ENCODE measurements at places on chromosomes 4 and X.

DNA sequence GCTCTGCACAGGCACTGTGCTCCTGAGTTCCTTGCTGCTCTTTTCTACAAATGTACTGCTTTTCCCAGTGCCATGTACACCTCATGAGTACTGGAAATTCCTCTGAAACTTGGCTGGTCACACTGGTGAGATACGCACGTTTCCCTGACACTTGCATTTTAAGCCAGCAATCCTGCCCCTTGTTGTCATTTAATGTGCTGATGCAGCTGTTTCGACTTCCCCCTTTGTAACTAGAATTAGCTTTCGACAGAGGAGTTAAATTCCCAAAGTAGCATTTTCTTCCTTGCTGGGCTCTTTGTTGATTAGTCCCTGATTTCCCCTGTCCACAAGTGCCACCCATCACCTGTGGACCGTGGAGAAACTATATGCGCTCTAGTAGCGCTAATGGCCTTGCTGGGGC, 77.5 kb downstream of the IQCM start:
- no peak for DNase-seq

DNA sequence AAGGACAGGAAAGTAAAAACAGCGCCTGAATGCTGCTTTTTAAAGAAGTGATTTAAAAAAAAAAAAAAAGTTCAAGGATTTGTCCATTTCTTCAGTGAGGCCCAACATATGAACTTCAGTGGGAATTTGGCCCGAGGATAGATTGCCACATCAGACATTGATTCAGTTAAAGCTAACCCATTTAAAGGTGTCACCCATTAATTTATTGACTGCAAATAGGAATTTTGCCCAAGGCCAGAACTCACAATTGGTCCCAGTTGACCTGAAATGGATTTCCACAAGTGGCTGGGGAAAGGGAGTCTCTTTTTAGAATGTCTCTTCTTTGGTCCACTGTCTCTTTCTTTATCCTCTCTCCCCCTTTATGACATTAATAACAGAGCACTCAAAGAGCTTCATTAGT, 86.5 kb upstream of the RPL34 start:
- no peak for DNase-seq

DNA sequence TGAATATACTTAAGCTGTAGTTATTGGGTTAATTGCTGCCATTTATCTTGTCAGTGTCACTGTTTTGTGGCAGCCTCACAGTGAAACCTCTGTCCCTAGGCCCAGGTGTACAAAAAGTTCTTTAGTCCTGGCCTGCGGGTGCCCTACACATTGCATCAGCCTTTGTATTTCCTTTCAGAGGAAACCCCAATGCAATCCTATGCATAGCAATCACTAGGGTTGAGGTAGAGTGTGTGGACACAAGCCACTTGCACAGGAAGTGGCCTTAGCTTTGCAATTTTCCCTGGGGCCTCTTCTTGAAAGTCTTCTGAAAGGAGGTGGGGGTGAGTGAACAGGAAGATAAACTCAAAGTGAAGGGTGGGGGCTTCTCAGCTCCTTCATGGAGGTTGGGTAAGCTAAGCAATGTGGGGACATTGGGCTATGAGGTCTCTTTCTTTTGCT, 27.8 kb downstream of the VSIG4 start:
- no peak for DNase-seq

DNA sequence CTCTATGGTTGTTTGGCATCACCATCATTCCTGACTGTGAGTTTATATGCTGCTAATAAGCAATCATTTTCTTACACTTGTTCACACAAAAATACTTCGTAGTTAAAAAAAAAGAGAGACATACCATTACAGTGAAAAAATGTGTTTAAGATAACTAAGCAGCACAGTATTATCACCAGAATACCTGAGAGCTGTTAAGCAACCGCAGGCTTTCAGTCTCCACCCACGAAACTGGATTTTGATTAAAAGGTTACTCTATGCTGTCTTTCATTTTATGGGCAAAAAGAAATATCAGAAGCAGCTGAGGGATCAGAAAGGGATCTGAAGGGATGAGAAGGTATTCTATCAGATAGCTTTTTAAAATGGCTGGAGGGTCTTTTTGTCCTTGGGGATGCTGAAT, 148.3 kb downstream of the NEK1 start:
- no peak for DNase-seq

GRCh38 chrX:20144491-20144890, 2.9 kb upstream of the EIF1AX start:
- no peak for DNase-seq

GRCh38 chr4:3819210-3819919, 53.2 kb downstream of the ADRA2C start:
- DNase-seq, result no peak

DNA sequence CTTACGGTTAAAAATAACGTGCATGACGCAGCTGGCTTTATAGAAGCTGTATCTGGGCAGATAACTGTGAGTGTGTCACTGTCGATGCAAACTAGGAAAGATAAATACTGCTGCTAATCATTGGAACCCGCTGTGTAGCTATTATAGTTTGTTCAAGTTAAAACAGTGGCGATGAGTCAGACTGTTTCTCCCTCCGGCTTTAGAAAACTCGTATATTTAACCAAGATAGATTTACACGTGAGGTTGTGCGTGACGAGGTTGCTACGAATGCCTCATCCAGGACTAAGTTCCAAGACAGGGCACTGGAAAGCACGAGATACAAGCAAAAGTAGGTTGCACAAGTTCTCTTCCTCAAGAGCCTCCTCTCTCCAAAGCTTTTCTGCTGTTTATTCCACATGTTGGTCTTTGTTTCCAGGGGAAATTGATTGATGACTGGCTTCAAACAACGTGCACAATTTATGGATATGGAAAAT, 270.7 kb downstream of the FBXW7 start:
- no peak for DNase-seq

GRCh38 chr4:16150716-16151115, 66.9 kb upstream of the PROM1 start:
- no peak for DNase-seq

DNA sequence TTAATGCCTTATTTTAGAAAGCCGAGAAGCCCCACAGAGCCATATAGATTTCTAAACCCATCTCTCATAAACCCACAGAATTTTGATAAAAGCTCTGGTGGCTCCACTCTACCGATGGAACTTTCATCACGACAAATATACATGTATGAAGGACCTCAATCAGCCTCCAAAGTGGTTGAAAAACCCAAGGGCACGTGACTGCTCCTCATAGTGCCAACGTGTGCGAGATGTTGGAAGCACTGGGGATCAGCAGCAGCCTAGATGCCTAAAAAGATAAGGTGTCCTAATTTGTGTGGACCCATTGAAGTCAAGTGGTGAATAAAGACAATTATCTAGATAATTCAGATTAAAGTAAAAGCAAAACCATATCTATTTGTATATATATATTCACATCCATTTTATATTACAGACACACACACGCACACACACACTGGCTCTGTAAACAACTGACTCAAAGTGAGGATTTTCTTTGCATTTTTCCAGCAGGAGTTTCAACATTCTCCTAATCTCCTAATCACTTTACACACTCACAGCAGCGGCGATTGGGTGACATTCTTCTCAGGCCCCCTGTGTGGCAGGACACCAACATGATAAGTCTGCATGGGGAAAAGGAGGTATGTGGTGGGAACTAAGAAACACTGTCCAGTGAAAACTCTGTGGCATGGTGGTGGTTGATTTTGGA, 2.8 kb upstream of the PITX2 start:
- no peak for DNase-seq

DNA sequence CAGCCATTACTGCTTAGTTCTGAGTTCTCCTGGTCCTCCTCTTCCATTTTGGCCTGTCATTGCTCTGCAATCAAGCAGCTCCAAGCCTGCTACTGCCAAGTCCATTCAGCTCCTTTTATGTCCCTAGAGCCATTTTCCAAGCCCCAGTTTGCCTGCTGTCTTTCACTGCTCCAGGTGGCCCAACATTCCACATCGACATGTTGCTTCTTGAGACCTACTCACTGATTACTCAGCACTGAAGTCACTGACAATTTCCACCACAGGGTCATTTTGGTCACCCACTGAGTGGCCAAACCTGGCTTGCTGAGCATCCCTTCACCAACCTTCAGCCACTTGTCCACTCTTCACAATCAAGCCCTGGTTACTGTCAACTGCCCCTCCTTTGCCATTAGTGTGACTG, 27.2 kb downstream of the LRIT3 start:
- no peak for DNase-seq

DNA sequence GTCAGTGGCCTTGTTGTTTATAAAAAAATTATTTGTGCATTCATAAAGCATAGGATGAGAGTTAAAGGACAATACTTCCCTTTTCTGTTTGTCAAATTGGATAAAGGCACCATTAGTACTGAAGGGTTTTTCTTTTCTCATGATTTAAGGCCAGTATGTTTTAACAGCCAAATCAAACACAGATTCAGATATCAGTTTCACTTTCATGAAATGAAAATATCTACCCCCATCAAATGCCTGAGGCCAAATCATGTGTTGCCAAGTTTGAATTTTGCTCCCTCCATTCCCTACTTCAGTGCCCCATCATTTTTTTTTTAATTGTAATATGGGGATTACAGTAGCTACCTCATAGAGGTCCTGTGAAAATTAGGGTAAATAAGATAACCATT, 745.9 kb downstream of the RPA4 start:
- no peak for DNase-seq

DNA sequence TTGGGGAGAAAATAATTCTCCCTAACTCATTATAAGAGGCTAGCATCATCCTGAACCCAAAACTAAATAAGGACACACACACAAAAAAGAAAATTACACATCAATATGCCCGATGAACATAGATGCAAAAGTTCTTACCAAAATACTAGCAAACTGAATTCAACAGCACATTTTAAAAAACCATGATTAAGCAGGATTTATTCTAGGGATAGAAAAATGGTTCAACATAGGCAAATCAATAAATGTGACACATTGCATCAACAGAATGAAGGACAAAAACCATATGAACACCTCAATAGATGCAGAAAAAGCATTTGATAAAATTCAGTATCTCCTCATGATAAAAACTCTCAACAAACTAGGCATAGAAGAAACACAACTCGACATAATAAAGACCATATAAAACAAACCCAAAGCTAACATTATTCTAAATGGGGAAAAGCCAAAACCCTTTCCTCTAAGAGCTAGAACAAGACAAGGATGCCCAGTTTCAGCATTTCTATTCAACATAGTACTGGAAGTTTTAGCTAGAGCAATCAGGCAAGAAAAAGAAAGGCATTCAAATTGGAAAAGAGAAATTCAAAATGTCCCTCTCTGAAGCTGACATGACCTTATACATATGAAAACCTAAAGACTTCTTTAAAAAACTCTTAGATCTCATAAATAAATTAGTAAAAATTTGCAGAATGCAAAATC, 200.9 kb downstream of the NKX6-1 start:
- no peak for DNase-seq

- DNase-seq, result no peak
Observed at GRCh38 chr4:150943818-150944217, 71.3 kb downstream of the LRBA start.

DNA sequence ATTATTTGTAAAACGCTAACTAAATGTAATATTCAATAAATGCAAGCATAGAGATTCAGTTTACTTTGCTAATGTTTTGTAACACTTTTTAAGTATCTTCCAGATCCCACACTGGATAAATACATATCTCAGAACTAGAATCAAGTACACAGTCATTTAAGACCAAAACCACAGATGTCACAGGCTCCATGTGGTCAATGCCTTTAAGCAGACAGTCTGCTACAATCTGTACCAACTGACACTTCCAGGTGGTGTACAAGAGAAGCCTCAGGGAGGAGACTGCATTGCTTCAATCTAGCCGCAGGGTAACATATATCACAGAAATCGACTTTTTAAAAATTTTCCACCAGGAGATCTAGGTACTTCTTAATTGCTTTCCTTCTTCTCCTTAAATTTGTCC, 229.6 kb upstream of the DIAPH2 start:
- DNase-seq, result no peak

- no peak for DNase-seq
Observed at GRCh38 chrX:26138274-26138673, at the start of gene MAGEB18. TSS of gene MAGEB18 (plus strand) at chrX:26138343. CDS start at chrX:26138986, 643 bp downstream.

DNA sequence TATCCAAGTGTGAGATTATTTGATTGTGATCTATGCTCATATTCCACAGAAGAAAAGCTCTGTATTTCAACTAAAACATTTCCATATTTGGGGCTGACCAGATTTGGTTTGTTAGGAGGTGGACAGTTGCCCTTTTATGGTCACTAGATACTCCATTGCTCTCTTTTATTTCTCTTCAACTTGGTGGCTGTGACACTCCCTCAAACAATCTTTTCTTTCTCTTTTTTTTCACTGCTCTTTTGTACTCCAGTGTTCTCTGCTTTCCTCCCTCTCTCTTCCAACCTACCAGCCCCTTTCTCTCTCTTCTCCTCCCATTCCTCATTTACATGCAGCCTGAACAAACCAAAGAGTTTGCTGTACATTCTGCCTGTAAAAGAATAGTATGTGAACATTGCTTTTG, 48.8 kb downstream of the RBPJ start:
- no peak for DNase-seq

DNA sequence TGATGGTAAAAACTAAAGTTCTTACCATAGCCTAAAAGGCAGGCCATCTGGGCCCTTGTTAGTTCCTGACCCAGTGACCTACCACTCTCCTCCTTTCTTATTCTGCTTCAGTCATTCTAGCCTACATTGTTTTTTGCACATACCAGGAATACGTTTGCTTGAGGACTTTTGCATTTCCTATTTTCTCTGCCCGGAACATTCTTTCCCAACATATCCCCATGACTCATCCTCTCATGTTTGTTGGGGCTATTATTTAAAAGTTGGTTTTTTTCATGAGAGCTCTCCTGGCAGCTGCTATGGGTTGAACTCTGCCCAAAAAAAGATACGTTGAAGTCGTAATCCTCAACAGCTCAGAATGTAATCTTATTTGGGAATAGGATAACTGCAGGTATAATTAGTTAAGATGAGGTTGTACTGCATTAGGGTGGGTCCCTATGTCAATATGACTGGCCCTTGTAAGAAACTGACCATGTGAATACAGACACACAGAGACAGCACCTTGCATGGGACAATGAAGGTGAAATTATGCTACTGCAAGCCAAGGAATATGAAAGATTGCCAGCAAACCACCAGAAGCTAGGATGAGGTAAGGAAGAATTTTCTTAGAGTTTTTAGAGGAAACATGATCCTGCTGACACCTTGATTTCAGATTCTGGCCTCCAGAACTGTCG, 138.3 kb upstream of the PDHA2 start:
- DNase-seq, result no peak

Data from vagina (tissue), 2 donors.